T-cell (primary cell): ENCODE measurements at places on chromosomes 16 and 17.

DNA sequence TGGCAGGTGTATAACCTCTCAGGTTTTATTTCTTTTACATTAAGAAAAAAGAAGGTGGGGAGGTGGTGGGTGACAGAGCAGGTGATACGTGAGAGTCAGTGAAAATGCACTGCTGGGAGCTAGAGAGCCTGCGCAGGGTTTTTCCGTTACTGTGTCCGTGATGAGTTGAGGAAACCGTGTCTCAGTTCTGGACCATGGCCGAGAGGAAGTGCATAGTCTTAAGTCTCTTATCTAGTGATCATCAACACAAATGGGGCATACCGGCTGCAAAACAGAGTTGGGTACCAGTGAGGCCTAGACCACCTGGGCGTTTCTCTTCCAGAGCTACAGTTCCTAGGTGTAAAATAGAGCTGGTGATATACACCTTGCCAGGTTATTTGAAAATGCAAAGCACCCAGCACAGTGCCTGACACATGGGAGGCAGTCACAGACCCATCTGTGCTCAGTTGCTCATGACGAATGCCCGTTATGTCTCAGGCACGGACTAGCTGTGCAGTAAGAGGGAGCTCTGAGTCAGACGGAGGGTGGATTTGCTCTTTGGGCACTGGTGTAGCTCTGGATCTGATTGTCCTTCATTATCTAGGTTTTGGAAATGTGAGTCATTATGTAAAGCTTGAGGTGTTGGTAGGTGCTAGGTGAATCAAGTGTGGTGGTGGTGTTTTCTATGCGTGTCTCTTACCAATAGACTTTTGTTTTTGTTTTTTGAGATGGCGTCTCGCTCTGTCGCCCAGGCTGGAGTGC, 60.9 kb downstream of the RPTOR start:
- DNase-seq = no peak

DNA sequence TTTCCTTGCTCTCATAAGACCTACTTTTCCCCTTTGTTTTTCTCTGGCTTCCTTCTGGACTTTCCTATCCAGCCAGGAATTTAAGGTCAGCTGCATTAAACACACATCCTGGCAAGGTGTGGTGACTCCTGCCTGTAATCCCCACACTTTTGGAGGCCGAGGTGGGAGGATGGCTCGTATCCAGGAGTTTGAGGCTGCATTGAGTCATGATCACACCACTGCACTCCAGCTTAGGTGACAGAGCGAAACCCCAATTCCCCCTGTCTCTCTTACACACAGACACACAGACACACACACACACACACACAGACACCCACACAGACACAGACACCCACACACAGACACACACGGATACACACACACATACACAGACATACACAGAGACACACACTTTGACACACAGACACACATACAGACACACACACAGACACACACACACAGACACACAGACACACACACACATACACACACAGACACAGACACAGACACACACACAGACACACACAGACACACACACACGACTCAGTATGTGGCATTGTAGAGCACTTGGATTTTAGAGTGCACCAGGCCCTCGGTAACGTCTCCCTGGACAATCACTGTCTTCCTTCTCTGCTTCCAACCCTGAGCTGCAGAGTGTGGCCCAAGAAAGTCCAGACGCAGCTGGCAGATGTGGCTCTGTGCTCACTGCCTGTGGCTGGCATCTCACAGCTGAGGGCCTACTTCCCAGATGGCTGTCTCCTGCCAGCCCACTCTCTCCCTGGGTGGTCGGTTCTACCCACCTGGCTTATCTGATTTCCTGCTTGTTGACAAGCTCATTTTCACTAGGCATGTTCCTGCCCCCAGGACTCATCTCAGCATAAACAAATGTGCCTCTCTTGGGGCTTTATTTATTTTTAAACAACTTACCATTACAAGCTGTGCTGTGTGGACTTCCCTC, 39.0 kb downstream of the NLRP1 start:
- no peak for DNase-seq

GRCh38 chr16:21239646-21240045, 6.1 kb downstream of the ANKS4B start:
- DNase-seq = no peak

- DNase-seq = no peak
Measured at GRCh38 chr17:71114911-71115668, 945.8 kb downstream of the KCNJ2 start.

DNA sequence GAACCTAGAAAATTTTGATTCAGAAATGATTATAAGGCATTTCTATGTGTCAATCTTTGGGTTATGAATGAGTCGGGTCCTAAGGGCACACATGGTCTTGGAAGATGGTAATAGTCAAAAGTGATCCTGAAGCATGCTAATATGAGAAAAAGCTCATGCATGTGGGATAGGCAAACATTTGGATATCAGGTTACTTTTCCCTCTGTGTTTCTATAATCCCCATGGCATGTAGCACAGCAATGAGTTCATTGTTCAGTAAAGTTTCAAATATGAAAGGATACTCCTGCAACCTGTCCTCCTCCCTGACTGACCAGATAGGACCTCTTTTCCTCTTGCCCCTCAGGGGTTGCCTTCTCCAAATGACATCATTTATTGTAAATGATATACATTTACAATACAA, 249.9 kb upstream of the MON1B start:
- no peak for DNase-seq

GRCh38 chr17:74243013-74243755, 29.8 kb downstream of the TTYH2 start:
- DNase-seq = no peak

GRCh38 chr16:8589057-8589899, 1.0 kb downstream of the TMEM114 start:
- no peak for DNase-seq

DNA sequence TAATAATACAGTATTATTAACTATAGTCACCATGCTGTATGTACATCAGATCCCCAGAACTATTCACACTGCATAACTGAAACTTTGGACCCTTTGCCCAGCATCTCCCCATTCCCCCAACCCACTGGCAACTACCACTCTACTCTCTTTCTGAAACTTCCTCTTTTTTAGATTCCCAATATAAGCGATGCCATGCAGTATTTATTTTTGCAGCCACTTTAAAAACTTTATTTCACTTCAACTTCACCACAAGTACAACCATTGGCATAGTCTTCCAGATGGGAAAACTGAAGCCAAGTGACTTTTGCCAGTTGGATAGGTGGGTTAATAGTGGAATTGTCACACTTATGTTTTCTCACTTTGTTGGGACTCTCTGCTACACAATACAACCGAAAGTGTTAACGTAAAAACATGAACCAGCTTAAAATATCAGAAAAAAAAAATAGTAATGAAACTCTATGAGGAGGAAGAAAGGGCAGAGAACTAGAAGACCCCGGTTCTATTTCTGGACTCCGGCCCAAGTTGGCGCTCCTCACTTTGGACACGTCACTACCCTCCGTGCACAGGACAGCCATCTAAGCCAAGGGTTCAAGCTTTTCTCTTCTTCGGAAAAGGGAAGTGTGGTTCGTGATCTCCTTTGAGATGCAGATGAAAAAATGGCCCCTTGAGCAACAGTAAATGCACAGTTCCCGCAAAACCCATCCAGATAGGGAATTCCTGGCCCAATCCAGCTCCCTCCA, 743 bp downstream of the SHCBP1 start:
- no peak for DNase-seq

DNA sequence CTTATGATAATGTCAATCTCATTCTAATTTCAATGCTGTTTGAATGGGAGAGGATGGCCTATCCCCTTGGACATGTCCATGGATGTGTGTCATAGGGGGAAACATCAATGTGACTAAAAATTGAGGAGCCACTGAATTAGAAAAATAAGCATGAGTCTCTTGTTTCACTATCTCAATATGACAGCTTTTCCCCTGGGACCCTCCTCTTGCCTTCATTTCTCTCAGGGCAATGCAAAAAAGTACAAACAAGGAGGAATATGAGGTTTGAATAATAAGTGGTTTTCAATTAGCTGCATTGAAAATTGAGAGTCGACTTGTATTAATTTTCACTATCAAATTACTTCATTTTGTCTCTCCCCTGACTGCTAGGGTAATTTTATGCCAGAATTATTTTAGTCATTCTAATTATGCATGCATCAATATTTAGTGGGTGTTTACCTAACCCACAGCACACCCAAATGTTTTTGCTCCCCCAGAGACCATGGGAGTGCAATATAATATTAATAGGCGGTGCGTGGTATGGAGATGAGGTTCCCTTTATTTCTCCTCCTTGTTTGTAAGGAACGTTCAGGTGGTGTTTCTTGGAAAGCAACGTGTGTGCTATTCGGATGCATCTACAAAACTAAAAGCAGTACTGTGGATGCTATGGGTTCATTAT, 6.8 kb upstream of the SDR42E1 start:
- DNase-seq = no peak

- no peak for DNase-seq
Measured at GRCh38 chr16:16162591-16162990, 60.7 kb downstream of the ABCC6 start.

DNA sequence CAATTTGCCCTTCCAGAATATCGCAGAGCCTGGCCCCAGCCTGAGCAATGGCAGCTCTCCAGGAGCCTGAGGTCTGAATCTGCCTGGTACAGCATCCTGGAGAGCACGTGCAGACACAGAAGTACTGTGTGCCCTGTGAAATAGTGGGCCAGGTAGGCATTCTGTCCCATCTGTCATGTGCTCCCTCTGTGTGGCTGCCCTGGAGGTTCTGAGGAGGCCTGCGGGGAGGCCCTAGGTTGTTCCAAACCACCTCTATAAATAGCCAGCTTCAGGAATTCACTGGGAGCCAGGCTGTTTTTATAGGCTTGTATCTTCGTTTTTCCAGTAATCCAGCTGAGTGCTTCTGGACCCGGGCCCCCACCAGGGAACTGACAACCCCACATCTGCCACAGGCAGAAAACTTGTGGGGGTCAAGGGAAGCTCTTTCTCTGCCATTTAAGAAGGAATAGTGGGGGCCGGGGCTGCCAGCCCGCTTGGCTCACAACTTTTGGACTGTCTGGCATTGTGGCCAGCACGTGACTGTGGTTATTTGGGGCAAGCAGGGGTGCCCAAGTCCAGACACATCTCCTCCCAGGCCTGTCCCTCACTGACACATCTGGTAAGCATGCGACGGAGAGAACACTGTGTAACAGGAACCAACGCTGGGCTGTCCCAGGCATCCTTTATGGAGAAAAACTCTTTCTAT, 356.3 kb upstream of the TNRC6C start:
- no peak for DNase-seq

- DNase-seq = no peak
Measured at GRCh38 chr17:7716901-7717755, at the start of gene DNAH2. TSS of gene DNAH2 (plus strand) at chr17:7717744. CDS start at chr17:7719735, 1,991 bp downstream.

- DNase-seq = no peak
Measured at GRCh38 chr16:85523602-85524364, 89.3 kb upstream of the GSE1 start.

GRCh38 chr17:79970576-79971068, 65.0 kb downstream of the TBC1D16 start:
- DNase-seq = no peak

DNA sequence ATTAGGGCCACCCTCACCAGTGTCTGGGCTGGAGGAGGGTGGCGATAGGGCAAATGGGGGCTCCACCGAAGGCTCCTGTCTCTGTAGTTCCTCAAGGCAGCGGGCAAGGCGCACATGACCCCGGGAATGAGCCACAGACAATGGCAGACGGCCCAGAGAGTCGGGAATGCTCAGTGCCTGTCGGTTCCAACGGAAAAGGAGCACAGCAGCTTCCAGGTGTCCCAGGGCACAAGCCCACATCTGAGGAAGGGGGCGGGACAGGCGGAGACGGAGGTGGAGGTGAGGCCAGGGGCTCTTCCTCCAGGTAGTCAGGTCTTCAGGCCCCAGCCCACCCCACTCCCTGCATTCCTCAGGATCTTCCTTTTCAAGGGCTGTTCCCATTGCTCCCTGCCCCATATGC, 5.1 kb upstream of the SPAG7 start:
- DNase-seq = no peak

GRCh38 chr16:10878328-10878643, 1.3 kb downstream of the CIITA start:
- DNase-seq = no peak

GRCh38 chr17:77306048-77306789, 165.4 kb downstream of the SEC14L1 start:
- no peak for DNase-seq
